ENCODE measurements at places on chromosomes 5 and 9.

DNA sequence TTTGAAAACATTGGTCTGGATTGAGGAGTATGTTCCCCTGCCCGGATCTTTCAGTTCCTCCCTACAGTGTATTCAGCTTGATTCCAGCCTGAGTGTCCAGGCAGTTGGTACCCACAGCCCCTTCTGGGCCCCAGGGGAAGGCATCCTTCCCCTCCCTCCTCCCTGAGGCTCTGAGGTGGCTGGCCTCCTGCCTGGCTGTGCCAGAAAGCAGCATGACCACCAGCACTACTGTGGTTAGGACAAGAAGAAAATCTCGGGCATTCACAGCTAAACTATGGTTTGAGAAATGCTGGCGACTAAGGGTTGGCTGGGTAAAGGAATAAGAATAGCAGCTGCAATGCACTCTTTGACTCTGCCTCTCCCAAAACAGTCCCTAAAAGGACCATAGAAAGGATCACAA lies 84.6 kb upstream of the LIFR start:
- DNase-seq = no peak

GRCh38 chr9:124797343-124798103 lies 20.6 kb downstream of the OLFML2A start:
- no peak for DNase-seq

DNA sequence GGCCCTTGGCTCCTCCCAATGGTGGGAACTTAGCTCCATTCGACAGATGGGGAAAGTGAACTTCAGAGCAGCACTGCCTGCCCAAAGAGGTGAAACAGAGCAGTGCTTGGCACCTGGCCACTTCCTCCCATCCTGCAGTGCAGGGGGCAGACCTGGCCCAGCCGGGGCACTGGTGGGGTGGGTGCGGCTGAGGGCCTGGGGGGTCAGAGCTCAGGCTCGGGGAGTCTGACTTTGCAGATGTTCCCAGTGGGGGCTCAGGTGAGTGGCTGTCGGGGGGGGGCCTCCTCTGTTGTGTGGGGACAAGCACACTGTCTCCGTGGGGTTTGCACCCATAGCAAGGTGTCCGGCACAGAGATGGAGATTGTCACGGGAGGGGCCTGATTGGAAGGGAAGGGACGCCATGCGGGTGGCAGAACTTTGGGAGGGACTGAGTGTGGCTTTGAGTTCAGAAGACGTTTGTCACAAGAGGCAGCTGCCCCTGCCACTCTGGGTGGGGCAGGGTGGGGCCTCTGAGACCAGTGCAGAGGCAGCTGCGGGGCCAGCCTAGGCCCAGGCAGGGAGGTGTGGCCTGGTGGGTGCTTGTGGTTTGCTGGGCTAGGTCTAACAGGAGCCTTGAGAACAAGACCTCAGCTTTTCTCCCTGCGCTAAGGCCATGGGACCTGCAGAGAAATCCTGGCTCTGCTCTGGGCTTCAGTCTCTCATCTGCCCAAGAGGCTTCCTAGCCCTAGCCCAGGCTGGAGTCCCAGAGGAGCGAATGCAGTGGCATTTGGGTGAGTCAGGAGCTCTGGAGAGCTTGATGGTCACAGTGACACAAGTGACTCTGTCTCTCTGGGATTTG lies 2.5 kb downstream of the MYMK start:
- DNase-seq = no peak

DNA sequence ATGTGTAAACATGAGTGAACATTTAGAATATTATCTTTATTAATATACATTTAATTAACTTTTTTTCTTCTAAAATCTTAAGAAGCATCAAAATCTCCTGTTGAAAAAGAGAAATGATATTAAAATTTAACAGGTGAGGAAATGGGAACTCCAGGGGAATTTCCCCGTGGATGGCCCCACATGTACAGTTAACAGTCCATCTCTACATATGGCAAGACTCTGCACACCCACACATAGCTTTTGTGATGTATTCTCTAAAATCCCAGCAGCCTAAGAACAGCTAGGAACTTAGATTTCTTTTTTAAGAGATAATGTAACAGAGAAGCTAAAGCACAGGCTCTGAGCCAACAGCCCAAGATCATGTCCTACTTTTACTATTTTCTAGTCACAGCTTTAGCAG lies 556.3 kb upstream of the RGMB start:
- no peak for DNase-seq

- DNase-seq = no peak
Measured at GRCh38 chr9:127559247-127559680, 52.8 kb upstream of the STXBP1 start.

Data from osteocyte (in vitro differentiated cells).